ENCODE measurements at places on chromosomes 5 and 9.

DNA sequence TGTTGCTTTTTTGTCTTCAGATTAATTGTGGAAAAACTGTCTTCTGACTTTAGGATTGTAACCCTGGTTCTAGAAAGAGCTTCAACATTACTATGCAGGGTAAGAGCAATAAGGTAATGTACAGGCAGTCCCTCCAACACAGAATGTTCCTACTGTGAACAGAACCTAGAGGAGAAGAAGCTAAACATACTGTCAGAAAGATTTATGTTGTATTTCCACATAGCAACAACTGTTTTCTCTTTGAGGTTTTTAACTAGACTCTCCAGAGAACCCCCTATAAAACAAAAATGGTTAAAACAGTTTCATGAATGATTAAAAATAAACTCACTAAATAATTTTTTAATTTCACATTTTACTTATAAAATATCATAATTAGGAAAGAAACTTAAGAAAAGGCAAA, 64.3 kb upstream of the NAA35 start:
- DNase-seq, result no peak

GRCh38 chr9:107229241-107229741, 53.8 kb upstream of the RAD23B start:
- DNase-seq, result no peak

GRCh38 chr9:138043411-138044345, 166.1 kb downstream of the CACNA1B start:
- DNase-seq, result no peak

GRCh38 chr5:125575891-125576505, 829.6 kb upstream of the ZNF608 start:
- no peak for DNase-seq

- DNase-seq, result no peak
Measured at GRCh38 chr9:14730461-14730898, 7.9 kb upstream of the CER1 start.

DNA sequence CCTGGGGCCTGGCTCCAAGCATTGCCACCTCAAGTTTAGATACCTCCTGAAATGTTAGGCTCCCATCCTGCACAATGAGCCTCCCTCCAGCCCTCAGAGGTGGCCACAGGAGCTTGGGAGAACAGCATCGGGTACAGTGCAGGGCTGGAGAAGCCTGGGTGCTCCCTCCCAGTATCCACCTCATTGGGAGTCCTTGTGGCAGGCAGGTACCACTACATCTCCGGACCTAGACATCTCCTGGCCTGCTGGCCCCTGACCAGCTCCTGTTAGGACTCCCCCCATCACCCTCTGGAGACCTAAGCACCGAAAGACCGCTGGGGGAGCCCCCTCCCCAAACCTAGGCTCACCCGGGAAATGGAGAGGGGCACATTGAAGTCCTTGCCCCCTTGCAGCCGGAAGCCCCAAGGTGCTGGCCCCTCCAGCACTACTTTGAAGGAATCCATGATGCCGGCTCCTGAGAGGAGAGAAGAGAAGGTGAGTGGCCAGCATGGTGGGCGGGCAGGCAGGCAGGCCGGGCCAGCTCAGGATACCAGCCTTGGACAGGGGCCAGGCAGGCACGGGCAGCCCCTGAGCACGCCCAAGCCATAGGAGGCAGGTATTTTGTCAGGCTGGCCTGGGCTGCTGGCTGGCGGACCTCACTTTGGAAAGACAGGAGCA, 1.2 kb downstream of the PDLIM7 start:
- DNase-seq, result no peak
